ENCODE measurements at places on chromosomes 16 and 17.
A peak's percentile ranks its signal among the peaks of the same experiment; 100 is the strongest.

GRCh38 chr17:78974635-78975591 is 4.8 kb downstream of the LGALS3BP start:
- peak; percentile 61 for DNase-seq

DNA sequence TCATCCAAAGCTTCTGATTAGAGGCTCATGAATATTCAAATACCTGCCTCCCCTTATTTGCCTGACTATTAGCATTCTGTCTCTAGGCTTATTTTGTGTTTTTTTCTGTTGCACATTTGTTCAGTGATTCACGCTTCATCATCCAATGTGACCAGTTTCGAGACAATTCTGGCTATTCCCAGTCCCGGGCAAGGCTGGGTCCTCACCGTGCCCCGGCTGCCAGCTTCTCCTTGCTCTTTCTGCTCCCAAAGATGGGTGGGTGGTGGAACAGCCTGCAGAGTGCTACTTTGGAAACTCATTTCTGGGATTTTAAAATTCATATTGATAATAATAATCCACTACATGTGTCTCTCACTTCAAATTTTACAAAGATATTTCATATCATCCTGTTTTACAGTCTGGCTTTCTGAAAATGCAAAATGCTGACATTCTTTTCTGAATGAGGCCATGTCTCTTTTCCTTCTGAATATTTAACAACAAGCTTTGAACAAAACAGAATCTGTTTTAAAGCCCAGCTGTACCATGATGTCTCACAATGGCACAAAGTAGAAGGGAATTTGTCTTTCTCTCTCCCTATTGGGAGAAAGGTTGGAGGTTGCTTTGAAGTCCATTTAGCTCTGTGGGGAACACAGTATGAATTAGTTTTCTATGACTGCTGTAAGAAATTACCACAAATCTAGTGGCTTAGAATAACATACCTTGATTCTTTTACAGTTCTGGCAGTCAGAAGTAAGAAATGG is 116.9 kb upstream of the CDH13 start:
- no peak for DNase-seq

DNA sequence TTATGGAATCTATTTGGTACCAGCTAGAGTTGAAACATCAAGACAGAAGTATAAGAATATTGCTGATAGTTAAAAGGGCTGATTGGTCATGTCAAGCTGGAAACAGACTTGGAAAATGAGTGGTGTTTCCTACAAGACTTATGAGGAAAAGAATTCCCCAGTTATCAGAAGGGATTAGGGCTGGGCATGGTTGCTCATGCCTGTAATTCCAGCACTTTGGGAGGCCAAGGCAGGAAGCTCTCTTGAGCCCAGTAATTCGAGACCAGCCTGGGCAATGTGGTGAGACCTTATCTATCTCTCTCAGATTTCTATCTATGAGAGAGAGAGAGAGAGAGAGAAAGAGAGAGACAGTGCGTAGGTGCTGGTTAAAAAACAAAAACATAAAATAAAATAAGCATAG is 139.5 kb upstream of the PMFBP1 start:
- no peak for DNase-seq

- DNase-seq, result peak; percentile 57
Measured at GRCh38 chr16:19393226-19394111, 24.2 kb upstream of the TMC5 start.

DNA sequence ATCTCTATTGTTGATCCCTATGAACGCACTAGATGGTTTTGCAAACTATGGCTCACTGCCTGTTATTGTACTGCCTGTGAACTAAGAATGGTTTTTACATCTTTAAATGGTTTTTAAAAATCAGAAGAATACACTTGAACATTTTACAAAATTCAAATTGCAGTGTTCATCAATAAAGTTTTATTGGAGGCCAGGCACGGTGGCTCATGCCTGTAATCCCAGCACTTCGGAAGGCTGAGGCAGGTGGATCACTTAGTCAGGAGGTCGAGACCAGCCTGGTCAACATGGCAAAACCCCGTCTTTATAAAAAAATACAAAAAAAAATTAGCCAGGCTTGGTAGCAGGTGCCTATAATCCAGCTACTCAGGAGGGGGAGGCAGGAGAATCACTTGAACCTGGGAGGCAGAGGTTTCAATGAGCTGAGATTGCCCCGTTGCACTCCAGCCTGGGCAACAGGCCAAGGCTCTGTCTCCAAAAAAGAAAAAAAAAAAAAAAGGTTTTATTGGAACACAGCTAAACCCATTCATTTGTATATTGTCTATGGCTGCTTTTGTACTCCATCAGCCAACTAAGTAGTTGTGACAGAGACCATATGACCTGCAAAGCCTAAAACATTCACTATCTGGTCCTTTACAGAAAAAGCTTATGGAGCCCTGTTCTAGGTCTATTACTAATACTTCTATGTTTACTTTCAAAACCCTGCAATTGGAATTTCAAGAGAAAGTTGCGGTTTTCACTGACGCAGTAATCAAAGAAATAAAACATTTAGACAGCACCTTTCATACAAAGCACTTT is 18.9 kb downstream of the IKZF3 start:
- no peak for DNase-seq

DNA sequence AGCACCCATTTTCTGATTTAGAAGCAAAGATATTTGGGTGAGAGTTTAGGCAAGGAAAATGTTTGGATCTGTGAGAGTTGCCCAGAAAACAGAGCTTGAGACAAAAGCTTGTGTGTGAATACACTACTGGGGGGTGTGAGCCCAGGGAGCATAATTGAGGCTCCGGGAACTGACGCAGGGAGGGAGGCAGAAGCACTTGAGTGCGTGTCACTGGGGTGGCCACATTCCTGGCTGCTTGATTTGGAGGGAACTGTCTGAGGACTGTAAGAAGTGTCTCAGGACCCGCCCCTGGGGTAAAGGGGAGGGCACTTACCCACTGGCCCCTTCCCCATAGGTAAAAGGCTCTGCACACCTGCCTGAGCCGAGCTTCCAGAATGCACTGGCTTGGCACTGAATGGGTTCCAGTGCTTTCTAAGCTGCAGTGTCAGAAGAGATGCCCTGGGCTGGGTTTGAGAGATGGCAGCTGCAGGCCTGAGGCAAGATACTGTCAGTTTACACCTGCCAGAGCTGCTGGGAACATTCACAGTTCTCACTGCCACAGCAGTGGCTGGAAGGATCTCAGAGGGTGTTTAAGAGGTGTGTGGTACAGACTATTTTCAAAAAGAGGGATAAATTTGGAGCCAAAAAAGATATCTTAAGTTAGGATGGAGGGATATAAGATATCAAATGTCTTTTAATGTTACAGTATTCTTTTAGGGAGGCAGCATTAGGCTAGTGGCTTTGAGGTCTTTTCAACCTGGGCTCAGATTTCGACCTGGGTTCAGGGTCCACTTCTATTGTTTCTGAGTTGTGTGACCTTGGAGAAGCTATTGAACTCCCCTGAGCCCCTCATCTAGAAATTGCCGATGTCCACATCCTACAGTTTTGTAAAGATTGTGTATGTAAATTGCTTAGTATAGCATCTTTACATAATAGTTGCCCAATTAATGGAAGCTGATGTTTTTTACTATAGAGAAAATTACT is 6.9 kb upstream of the TEX2 start:
- DNase-seq, result no peak

GRCh38 chr16:72073560-72074230 is 10.7 kb downstream of the HPR start:
- DNase-seq, result no peak

GRCh38 chr16:31298958-31299357 is 39.2 kb downstream of the ITGAM start:
- peak; percentile 49 for DNase-seq

DNA sequence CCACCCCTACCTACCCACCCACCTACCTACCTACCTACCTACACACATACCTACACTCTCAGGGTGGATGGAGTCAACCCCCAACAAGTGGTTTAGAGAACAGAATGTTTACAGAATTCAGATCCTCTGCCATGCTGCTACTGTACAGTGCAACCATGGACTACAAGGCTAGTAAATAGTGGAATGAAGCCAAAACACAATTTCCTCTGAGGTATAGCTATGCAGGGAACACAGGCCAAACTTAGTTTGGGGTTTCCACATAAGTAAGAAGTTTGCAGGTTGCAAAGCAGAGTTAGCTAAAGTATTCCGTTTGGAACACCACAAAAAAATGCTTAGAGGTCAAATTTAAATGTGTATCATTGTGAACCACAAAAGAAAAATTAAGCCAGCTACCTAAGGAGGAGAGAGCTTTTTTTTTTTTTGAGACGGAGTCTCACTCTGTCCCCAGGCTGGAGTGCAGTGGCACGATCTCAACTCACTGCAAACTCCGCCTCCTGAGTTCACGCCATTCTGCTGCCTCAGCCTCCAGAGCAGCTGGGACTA is 2.7 kb upstream of the AP1G1 start:
- no peak for DNase-seq

DNA sequence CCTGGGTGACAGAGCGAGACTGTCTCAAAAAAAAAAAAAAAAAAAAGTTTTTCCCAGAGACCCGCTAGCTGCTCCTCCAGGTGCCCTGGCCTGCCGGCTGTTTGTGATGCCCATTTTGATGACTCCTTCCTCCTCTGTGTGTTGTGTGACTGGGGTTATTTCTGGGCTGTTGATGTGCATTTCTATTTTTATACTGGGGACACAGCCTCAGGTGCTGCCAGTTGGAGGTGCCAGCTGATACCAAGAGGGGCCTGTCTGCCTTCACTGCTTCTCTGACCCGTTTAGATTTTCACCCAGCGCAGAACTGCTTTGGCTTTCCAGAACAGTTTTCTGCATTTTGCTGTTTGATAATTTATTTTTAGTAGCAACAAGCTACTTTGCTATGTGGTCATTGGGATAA is 6.7 kb downstream of the PLA2G15 start:
- DNase-seq, result no peak

- DNase-seq, result no peak
Measured at GRCh38 chr16:71288570-71288889, 672 bp downstream of the CMTR2 start.

- no peak for DNase-seq
Measured at GRCh38 chr16:73062001-73062616, 14.2 kb upstream of the ZFHX3 start.

DNA sequence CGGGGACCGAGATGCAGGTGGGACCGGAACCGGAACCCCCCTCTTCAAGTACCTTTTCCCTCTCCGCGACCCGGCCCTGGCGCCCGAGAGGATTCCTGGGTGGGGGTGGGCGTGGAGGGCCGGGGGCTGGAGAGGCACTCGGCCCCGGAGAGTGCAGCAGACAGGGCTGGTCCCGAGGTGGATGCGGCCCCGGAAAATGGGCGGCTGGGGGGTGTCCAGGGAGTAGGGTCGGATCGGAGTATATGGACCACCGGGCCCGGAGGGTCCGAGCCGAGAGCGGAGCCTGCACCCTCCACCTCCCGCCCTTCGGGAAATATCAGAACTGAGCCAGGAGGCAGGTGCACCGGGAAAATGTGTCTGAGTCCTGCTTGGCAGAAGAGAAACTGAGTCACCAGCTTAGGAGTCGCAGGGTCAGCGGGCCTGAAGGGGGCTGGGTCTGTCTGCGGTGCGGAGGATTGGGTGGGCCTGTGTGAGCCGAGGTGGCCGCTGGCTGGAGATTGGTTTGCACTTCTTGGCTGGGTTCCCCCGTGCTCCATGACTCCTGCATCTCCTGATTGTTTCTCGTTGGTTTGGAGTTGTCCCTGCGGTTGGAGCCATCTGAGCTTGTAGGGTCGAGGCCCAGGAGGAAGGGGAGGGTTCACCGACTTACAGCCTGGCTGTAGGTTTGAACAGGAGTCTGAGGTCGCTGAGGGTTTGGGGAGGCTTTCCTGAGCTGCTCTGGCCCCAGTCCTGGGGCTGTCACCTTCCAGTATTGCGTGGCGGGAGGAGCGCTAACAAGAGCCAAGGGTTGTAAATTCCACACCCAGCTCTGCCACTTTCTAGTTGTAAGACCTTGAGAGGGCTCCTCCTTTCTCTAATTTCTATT is 518 bp downstream of the SH2B1 start:
- DNase-seq, result no peak

DNA sequence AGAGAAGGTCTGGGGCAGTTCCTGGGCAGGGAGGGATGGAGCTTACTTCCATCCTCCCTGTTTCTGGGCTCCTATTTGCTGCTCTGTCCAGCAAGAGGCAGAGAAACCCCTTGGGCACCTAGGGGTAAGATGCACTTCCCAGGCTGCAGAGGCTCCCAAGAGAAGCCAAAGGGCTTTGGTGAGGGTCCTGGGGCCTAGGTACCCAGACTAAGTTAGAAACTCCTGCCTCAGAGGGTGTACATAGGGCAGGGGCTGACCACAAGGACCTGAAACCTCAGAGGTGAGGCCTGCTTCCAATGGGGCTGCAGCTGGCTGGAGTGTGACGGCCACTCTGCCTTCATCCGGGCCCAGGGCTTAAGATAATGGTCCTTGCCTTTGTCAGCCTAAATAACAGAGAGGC is 1.6 kb upstream of the ARMC7 start:
- DNase-seq, result no peak

GRCh38 chr17:31078290-31078689 is 16.5 kb upstream of the NF1 start:
- no peak for DNase-seq

- peak; percentile 20 for DNase-seq
Measured at GRCh38 chr17:74271281-74271680, 2.8 kb upstream of the DNAI2 start.

DNA sequence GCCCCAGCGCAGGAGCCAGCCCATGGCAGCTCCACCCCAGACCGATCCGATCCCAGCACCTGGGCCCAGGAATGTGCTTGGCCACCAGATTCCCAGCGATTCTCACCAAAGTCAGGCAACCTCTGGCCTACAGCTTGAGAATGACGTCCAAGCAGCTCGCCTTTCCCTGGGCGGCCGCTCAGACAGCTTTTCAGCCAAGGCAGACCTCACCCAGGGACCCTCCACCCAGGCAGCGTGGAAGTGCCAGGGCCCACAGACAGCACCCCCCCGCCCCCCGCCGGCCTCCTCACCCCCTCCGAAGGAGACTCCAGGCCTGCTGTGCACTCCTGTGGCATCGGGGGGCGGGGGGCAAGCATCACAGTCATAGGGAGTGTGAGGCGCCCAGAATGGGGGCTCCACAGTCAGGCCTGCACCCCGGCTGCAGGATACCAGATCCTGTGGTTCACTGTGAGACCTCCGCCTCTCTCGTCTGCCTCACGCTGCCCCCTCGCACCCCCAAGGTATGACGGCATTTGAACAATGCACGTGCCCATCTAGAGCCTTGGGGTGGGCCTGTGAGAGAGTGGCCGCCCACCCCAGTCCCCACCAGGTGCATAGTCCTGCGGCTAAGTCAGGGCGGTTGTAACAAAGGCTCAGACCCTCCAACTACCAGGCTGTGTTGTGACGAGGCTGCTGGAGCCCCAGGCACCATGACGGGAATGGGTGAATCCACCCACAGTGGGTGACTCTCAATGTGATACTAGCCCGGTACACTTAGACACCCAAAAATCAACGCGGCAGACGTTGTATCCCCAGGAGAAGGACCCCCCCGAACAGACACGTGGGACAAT is 6.0 kb downstream of the CEP295NL start:
- DNase-seq, result no peak

DNA sequence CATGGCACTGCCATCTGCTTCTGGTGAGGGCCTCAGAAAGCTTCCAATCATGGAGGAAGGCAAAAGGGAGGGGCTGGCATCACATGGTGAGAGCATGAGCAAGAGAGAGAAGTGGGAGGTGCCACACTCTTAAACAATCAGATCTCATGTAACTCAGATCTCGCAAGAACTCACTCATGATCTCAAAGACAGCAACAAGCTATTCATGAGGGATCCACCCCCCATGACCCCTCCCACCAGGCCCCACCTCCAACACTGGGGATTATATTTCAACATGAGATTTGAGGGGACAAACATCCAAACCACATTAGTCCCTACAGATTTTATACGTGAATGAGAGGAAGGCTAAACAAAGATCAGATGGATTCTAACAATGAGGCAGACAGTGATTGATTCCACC is 8.9 kb upstream of the TMEM132E start:
- no peak for DNase-seq

Data from MV-4-11 (cell line).